ENCODE measurements at places on chromosomes 13 and 19.

DNA sequence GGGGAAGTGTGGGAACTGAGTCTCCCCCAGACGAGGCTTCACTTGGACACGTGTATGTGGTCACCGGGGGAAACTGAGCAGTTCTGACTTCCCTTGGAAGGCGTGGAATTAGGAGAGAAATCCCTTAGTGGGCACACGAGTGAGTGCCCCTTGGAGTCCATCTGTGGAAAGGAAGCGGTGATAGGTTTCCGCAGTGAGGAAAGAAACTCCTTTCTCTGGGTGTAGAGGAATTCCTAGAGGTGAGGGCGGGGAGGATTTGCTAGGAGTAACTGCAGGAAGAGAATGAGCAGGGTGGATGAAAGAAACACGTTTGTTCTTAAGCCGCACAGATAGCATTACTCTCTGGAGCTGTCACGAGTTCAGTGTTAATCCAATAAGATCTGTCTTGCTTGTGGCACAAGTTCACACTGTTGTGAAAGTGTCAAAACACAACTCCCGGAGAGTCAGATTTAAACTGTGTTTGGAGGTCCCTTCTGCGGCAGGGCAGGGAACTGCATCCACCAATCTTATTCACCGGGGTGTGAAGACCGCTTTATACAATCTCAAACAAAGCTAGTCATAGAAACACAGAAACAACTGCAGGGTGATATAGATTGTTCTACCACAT is 1.2 kb downstream of the KL start:
- no peak for DNase-seq

DNA sequence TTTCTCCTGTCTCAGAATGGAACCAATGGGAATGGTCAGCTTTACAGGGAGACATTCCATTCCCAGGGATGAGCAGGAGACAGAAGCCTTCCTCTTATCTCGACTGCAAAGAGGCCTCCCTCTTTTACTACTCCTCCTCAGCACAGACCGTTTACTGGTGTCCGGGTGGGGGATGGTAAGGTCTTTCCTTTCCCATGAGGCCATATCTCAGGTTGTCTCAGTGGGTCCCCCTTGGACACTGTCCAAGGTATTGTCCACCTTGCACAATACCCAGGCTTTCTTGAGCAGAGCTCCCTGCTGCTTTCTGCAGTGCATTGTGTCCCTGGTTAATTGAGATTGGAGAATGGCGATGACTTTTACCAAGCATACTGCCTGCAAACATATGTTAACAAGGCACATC is 7.5 kb upstream of the ZNF808 start:
- DNase-seq, result no peak

GRCh38 chr19:40907968-40908735 is 26.1 kb upstream of the CYP2A7 start:
- DNase-seq, result no peak

- no peak for DNase-seq
These were observed 4.7 kb downstream of the GGN start for GRCh38 chr19:38383184-38383583.

GRCh38 chr13:20360041-20360491 is 127.9 kb upstream of the GJB6 start:
- DNase-seq, result no peak

DNA sequence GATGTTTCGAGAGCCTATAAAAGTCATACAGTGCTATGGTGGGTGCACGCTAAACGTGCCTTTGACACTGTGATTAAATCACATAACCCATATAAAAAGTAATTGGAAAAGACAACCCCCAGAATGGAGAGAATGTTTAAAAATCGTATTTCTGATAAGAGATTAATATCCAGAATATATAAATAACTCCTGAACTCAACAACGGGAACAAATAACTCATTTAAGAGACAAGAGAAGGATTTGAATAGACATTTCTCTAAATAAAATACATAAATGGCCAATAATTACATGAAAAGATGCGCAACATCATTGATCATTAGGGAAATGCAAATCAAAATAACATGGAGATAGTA is 37.0 kb upstream of the IGFL4 start:
- no peak for DNase-seq

DNA sequence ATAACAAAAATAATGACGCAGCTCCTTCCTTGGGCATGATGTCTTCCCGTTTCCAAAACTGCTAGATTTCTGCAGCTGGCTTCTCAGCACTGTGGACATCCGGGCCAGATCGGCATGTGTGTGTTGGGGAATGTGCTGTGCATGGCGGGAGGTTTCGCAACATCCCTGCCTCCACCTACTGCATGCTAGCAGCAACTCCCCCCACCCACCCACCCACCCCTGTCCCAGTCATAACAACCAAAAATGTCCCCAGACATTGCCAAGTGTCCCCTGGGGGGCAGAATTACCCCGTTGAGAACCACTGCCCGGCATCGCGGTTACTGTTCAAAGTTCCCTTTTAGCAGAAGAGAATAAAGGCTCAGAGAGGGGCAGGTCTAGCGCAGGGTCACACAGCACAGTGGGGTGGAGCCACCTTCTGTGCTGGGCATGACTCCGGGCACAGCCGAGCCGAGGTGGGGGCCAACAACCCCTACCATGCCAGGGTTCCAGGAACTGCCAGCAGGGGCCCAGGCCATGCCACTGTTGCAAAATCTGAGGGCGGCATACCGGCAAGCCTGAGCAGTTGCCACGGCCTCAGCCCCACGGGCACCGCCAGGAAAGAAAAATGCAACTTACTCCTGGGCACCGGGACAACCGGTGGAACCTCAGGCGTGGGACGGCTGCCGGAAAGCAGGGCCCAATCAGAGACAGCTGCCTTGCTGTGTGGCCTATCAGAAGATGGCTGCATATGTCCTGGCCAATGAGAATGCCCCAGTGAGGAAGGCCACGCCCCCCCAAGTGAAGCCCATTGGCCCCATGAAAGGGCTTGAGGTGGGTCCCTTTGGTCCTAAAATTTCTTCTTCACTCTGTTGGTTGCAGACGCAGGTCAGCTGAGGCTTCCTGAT is 22.5 kb upstream of the NFIC start:
- peak; percentile 86 for DNase-seq

DNA sequence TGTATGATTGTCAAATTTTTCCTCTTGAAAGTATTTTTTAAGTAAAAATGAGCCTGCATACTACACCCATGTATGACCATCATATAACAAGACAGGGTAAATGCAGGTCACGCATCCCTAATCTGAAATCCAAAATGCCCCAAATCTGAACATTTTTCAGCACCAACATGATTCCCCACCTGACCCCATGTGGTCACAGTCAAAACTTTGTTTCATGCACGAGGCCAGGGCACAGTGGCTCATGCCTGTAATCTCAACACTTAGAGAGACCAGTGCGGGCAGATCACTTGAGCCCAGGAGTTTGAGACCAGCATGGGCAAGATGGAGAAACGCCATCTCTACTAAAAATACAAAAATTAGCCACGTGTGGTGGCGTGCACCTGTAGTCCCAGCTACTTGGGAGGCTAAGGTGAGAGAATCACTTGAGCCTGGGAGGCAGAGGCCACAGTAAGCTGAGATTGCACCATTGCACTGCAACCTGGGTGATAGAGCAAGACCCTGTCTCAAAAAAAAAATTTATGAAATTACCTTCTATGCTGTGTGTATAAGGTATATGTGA is 63.7 kb upstream of the NPAS1 start:
- DNase-seq, result no peak

GRCh38 chr19:46065486-46066071 is 24.8 kb upstream of the IGFL4 start:
- DNase-seq, result no peak

- DNase-seq, result no peak
These were observed 7.4 kb upstream of the PGLS start for GRCh38 chr19:17504030-17504429.

- no peak for DNase-seq
These were observed 1692.0 kb downstream of the SLITRK5 start for GRCh38 chr13:89363144-89363543.

GRCh38 chr19:3762130-3762473 is 380 bp upstream of the MRPL54 start:
- no peak for DNase-seq

DNA sequence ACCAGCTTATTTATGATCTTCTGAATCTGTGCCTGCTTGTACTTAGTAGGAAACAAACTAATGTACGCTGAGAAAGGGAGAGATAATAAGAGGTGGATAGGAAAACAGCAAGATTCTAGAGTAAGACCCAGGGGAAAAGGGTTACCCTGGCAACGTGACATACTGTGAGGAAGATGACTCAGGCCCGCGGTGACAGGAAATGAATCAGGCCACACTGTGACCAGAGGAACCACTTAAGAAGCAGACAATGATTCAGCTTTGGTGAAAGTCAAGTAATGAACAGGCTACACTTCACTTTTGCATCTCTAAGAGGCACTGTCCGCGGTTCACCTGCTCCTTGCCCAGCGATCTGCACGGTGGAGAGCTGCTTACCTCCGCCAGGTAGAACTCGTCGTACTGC is 158.2 kb downstream of the NALCN start:
- peak; percentile 30 for DNase-seq

- no peak for DNase-seq
These were observed 95.2 kb downstream of the PCCA start for GRCh38 chr13:100184095-100184494.

- no peak for DNase-seq
These were observed 91.2 kb downstream of the GGACT start for GRCh38 chr13:100497389-100497788.

DNA sequence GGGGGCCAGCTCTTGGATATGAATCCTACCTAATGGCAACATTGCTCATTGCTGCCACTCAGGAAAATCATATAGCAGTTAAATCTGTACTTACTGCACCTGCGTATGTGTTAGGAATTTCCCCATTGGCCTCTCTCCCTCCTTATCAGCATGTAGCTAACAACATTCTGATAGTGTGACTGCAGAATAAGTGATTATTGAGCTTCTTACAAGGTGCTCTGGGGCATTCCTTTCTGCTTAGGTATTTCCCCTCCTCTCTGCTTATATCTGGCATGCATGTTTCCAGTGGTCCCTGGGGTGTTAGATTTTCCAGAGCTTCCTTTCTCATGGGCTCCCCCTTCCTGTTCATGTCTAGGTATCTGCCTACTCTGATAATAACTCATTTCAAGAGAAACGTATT is 414.1 kb upstream of the SLITRK1 start:
- no peak for DNase-seq

DNA sequence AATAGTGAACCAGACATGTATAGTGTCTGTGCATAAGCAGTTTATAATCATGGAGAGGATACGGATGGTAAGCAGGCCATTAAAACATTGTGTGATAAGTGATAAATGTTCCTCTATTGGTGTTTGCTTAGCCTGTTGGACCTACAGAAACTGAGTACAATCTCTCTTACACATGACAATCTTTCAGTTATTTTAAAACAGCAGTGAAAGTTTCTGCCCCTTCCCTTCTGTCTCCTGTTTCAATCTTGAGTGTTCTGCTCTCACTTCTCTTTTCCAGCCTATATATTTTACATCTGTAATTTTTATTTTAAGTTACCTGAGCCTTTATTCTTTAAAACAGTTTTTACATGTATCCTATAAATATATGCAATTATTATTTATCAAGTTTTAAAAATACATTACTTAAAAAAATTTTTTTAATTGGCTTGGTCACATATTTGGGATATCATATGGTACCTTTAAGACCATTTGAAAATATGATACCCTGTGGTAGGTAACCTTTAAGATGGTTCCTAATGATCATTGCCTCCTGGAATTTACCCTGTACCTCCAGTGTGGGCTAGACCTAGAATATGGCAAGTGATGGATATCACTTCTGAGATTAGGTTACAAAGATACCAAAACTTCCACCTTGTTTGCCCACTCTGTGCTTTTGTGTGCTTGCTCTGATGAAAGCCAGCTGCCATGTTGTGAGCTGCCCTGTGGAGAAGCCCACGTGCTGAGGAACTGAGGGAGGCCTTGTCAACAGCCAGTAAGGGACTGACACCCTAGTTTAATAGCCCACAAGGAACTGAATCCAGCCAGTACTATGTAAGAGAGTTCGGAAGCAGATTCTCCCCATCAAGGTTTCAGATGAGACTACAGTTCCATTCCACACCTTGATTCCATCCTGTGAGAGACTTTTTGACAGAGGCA is 99.3 kb downstream of the DHRS12 start:
- no peak for DNase-seq

DNA sequence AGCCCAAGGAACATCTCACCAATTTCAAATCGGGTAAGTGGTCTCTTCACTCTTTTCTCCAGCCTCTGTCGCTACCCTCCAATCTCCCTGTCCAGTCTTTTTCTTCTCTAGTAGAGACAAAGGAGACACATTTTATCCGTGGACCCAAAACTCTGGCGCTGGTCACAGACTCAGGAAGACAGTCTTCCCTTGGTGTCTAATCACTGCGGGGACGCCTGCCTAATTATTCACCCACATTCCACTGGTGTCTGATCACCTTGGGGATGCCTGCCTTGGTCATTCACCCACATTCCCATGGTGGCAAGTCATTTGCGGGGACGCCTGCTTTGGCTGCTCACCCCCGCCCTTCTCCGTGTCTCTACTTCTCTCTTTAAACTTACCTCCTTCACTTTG is 13.8 kb upstream of the OR10H1 start:
- DNase-seq, result no peak

- DNase-seq, result no peak
These were observed 941 bp downstream of the MYPOP start for GRCh38 chr19:45901432-45901911.

- DNase-seq, result peak; percentile 18
These were observed 8.1 kb upstream of the SEMA6B start for GRCh38 chr19:4567584-4568071.

Measured in SHP77 treated with DMSO at 0.1 percent for 48 hours (cell line).